ENCODE measurements at places on chromosomes 3 and 15.

- no peak for DNase-seq
Observed at GRCh38 chr3:124413989-124414598, 316.2 kb upstream of the UMPS start.

- no peak for DNase-seq
Observed at GRCh38 chr3:135694142-135694541, 271.4 kb upstream of the PPP2R3A start.

DNA sequence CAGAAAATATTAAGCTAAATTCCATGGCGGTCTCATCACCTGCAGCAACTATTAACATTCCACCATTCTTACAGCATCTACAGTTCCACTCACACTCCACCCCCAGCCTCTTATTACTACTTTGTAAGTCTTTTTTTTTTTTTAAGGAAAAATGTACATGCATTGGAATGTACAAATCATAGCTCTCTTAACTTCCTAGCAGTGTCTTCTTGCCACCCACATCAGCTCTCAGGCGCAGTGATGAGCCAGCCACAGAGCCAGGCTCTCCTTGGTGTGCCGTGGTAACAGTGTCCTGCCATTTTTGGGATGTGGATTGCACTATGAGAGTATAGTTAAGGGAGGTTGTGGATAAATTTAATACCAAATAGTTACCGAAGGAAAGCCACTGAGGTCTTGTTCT, 17.8 kb downstream of the ABHD17C start:
- DNase-seq: no peak

- no peak for DNase-seq
Observed at GRCh38 chr3:69012800-69013252, 658 bp downstream of the EOGT start.

DNA sequence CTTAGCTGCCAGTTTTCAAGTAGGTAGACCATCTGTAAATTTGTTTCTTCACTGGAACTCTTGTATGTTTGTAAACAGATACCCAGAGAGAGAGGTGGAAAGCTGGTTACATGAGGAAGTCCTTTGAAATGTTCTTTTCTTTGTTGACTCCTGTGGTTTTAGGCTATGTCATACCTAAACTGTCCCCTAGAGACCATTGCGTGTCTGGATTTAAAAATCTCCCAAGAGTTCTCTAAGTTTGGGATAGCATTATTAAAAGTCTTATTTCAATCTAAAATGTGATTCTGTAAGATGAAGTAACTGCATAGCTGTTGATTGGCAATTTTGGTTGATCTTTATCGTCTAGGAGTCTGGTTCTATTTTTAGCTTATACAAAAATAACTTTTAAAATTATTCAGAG, 127.2 kb downstream of the GHSR start:
- DNase-seq: no peak

DNA sequence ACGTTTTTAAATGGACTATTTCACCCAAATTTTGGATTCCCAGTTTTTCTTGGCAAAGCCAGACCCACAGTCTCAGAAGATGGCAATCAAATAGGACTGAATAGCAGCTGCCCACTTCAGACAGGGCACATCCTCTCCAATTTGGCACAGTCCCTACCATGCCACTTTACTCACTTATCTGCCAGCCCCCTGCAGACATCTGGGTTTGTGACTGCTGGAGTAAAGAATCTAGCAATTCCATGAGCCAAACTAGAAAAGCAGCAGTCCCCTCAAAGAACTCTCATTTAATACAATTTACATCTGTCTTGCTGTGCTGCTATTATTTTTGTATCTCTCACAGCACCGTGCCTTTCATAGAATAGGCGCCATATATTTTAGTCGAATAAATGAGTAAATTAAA, 16.0 kb upstream of the LRRN1 start:
- no peak for DNase-seq

- DNase-seq: no peak
Observed at GRCh38 chr3:44019736-44020135, 221.9 kb upstream of the TOPAZ1 start.

- no peak for DNase-seq
Observed at GRCh38 chr3:140532793-140533330, 145.0 kb upstream of the TRIM42 start.

- no peak for DNase-seq
Observed at GRCh38 chr15:79981831-79982455, 10.9 kb upstream of the BCL2A1 start.

DNA sequence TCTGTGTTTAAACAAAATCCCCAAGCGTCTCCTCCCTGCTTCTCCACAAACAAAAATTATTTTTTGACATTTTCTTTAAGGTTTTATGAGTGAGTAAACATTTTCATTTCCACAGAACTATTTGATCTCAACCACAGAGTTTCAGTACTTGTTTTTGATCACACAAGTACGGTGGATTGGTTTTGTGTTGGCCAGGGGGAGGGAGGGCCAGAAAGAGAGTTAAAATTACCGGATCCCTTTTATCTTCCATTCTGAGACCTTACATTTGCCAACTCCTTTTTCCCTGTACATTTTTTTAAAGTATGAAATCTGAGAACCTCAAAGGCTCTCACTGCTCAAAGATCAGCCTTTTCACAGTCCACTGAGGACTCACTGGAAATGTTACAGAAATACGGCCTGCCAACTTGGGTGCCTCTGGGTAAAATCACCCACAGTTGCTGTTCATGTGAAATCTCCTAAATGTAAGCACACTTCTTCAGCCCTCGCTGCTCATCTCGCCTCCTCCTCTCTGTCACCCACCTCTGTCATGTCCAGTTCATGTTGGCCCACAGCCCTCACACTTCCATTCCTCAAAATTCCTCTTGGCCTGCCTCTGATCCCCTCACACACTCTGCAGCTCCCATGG, 1.7 kb downstream of the HOMER2 start:
- DNase-seq: no peak

DNA sequence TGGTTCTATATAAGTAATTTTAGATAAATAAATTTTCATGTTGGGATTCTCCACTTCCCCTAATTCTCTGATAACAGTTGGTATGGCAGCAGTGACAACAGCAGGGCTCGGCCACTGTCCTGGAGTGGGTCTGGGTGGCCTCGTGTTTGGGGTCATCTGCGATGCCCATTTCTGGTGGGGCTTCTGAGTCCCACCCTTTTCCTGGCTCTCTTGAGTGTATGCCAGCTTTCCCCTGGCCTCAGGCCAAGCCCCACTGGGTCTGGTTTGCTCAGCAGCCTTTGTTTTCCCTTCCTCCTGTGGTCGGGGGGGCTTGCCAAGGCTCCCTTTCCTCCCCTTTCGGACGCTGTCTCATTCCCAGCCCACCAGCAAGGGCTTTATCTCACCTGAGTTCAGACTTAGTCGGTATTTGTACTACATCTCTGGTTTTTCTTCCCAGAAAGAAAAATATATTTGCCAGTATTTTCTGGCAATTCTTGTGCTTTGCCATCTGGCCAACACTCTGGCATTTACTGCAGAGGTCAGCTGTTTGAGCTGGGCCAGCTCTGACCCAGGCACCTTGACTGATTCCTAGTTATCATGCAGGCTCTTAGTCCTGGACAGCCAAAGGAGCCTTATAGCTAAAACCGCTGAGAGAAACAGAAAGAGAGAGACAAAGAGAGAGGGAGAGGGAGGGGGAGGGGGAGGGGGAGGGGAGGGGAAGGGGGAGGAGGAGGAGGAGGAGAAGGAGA, 35.2 kb downstream of the MYZAP start:
- no peak for DNase-seq

DNA sequence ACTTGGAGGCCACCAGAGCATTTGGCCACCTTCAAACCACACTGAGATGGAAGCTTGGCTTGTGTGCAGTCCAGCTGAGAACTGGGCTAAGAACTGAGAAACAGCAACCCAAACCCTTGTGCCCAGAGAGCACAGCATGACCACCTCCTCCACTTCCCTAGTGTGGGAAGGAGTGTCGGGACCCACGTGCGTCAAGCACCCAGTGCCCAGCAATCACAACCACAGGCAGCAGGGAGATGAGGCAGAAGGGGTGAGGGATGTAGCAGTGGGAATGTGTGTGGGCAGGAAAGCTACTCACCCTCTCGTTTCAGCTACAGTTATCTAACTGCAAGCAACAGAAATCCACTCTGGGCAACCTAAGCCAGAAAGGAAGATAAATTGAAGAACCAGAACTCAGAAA, 25.0 kb upstream of the RFTN1 start:
- DNase-seq: no peak

- no peak for DNase-seq
Observed at GRCh38 chr3:127488141-127488672, 102.3 kb downstream of the TPRA1 start.

- no peak for DNase-seq
Observed at GRCh38 chr15:73873889-73874511, 636 bp downstream of the TBC1D21 start.

DNA sequence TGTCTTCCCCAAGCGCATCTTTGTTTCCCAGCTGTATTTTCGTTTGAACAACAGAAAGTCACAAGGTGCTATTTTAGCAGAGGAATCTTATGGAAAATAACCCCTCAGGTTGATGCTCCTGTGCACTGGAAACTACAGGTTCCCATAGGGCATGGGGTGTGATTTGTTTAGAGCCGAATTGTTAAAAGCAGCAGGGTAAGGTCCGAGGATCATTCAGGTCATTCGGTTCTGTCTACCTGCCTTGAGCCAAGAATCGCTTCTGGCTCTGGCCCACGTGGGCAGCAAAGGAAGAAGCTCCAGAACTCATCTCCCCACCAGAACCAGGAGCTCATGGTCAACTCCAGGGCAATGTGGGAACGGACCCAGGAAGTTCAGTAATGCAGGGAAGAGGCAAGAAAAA, 116.7 kb upstream of the TPM1 start:
- no peak for DNase-seq

GRCh38 chr3:172687501-172687900, 23.4 kb downstream of the NCEH1 start:
- DNase-seq: no peak

GRCh38 chr15:46365572-46365971, 730.7 kb downstream of the SQOR start:
- DNase-seq: no peak

GRCh38 chr3:117217760-117218316, 508.3 kb downstream of the TUSC7 start:
- no peak for DNase-seq

DNA sequence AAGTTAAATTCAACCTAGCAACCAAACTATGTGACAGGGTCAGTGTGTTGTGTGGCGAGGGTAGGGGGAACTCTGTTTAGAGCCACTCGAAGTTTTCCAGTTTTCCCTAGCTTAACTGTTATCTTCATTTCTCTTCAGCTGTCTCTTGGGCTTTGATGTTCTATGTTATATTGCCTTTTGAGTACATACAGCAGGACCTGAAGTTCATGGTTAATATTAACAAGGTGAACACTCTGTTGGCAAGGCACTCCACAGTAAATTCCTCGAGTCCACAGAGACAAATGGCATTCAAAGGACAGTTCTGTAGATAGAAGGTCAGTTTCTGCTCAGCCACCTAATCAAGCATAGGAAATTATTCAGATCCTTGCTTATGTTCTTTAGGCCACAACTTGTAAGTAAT, 147.9 kb upstream of the DPH6 start:
- DNase-seq: no peak

DNA sequence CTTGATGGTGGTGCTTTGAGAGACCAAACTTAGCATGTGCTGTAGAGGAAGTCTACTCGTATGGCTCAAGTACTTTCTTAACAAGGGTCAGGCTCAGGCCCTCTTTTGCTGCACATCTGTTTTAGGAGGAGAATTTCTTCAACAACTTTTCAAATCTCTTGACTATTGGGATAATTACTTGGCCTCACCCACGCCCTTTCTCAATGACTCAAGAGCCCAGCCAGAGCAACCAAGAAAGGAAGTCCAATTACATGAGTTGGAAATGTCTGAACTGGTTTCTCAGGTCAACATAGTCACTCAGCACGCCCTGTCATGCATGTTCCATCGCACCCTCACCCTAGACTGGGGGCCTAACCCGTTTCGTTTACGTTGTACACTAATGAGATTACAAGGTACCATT, 44.8 kb upstream of the UMPS start:
- DNase-seq: no peak

- DNase-seq: no peak
Observed at GRCh38 chr15:40982855-40983254, 29.6 kb downstream of the CHAC1 start.

- no peak for DNase-seq
Observed at GRCh38 chr3:140285380-140285779, 350.4 kb downstream of the CLSTN2 start.

DNA sequence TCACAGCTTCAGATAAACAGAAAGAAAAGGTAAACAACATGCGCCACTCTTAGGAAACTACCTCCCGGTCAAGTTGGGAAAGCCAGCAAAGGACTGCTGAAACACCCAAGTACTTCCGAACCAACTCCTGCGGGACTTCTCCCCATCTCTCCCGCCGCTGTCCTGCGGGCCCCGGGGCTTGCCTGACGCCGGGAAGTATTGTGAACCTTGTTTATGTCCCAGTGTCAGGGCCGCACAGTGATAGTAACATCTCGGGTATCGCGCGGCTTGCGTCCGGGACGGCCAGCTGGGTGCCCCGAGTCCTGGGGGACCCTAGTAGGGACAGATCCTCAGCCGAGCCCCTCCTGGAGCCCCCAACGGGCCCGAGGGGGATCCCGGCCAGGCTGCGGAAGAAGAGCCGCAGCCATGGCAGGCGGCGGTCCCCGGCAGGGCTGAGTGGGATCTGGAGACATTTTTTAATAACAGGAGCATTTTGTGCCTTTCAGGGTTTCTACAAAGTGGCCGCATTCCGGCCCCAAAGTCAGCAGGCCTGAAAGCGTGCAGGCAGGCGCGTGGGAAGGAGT, 756 bp downstream of the CLPX start:
- no peak for DNase-seq

GRCh38 chr15:64559243-64559642, 98.9 kb downstream of the ZNF609 start:
- no peak for DNase-seq

GRCh38 chr3:136247855-136248590, 2.1 kb upstream of the PCCB start:
- DNase-seq: no peak

DNA sequence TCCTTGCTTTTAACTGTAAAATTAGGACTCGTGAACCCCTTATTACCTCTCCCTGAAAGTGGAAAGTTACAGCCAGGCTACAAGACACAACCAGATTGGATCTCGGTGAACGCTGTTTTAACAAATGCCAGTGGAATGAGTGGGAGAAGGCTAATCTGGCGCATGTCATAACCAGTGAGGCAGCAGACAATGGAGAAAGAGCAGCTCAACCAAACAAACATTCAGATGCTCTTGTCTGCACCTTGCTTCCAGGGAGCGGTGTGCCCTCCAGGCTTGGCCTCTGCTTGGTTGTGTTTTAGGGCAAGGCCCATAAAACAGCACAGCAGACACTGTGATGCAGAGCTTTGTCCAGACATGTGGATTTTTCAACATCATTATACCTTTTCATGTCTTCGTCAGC, 45.9 kb upstream of the ATP1B3 start:
- DNase-seq: no peak

All from stimulated activated CD8-positive, alpha-beta memory T cell treated with anti-CD3 and anti-CD28 coated beads, Interleukin-2, amount 100 ng/mL, for 1 hour (primary cell).